Activated naive CD4-positive, alpha-beta T cell treated with anti-CD3 and anti-CD28 coated beads, Interleukin-2, amount 50 U/mL, for 16 hours (primary cell): ENCODE measurements at places on chromosomes 1 and 21.

DNA sequence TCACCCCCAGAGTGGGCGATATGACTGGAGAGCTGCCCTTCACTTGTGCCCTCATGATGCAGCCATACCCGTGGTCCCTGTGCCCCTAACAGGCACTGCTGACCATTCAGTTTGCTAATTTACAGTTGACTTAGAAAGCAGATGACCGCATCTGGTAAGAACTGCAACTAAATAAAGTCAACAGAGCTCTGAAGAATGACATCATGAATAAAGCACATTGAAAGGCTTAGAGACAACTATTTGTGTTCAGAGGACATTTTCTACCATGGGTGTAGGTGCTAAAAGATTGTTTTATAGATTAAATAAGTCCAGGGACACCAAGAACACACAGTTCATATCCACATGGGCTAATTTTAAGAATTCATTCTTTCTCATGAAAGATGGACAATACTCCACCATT is 65.5 kb downstream of the LPAR3 start:
- DNase-seq, result no peak

GRCh38 chr1:220717800-220718640 is 27.9 kb downstream of the C1orf115 start:
- DNase-seq, result no peak

- no peak for DNase-seq
These were observed 1.7 kb downstream of the DYNLT4 start for GRCh38 chr1:44805311-44806024.

DNA sequence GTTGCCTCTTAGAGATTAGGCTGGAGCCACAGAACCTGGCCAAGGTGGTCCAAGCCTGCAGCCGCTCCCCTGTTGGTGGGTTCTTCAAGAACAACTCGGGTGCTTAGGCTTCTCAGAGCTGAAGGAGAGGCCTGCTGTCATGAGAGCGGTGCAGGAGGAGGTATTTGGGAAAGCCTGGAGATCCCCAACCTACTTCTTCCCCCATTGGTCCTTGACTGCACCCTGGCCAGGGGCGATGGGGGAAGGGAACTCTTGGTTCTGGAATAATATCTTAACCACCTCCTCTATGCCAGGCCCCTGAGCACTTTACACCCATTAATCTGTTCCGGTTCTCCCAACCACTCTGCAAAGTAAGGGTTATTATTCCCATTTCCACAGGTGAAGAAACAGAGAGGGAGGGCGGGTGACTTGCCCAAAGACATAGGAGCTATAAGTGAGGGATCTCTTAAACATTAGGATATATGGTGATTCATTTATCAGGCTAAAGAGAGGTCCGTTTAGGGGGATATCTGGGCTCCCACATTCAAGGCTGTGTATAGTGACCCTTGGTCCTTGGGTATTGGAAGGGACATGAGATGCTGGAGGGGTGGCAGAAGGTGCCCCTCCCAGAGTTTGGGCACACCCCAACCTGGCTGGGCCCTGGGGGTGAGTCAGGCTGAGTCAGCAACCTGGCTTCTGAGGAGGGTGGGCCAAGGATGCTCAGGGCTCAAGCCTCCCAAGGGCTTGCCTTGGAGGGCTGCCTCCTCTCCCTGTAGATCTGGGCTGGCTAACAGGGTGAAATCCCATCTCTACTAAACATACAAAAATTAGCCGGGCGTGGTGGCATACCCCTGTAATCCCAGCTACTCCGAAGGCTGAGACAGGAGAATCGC is 5.2 kb downstream of the TRNP1 start:
- DNase-seq, result no peak

DNA sequence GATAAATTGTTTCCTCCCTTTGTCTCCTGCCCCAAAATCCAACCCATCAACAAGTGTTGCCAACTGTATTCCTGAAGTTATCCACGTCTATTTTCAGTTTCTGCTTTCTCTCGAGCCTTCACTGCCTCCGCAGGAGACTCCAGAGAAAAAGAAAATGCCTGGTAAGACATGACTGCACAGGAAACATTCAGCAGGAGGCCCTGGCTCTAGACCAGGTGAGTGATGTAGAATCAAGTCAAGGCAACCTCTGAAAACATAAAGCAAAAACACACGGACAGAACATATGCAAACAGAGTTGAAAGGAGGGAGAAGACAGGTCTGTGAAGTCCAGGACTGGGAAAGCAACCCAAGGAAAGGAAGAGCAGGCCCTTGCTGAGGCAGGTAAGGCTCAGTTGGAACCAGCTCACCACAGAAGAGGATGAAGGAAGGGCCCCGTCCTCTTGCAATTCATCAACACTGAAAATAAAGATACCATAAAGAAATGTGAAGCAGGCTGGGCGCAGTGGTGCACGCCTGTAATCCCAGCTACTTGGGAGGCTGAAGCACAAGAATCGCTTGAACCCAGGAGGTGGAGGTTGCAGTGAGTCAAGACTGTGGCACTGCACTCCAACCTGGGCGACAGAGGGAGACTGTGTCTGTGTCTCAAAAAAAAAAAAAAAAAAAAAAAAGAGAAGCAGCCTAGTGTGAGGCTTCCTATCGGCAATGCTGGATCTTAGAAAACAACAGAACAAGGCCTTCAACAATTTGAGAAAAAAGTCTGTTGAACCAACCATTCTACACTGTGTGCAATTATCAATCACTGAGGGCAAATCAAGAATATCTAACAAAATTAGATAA is 8.8 kb downstream of the NOL9 start:
- no peak for DNase-seq

DNA sequence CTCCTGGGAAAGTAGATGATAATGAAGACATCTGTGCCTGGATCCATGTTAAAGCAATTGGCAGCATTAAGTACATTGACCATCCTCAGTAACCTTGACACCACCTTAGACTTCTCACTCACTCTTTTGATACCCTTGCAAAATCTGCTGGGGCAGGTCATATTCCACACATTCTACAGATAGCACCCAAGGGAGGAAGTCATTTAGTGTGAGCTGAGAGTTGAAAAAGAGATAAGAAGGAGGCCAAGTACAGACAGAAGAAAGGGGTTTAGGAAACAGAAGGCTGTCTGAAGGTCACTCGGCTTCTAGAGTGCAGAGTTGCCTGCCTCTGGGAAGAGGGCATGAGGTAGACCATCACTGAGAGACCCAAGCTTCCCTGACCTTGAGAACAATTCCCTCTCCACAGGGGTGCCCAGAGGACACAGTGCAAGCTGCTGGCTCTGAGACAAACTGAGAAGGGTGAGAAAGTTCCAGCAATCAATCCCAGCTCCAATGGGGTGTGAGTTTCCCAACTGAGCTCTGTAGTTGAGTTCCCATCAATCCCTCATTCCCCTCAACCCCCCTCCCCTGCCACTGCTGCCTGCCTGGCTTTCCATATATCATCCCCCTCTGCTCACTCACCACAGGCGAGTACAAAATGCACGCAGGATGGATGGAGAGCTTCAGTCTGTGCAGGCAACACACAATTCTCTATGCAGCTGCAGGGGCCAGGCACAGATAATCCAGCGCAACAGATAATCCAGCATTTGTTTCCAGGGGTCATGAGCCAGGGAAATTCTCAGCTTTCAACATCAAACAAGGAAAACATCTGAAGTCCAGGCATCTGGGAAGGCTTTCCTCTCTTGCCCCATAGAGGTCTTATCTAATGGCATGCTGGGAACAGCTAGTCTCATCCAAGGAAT is 7.4 kb upstream of the MOB3C start:
- no peak for DNase-seq

DNA sequence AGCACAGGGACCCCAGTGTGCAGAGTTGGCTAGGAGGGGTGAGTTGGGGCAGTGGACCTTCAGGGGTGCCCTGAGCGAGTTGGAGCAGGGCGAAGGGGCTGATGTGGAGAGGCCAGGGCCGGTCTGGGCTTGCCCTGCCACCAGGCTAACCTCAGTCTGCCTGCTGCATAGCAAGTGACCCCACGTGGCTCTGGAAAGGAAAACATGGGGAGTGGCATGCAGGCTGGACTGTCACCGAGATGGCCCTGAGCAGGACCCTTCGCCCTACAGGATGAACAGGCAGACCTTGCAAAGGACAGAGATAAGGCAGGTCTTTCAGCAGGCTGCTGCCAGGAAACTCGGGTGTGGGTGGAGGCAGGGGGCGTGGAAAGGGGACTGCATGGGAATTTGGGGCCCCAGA is 51.5 kb downstream of the FOXO6 start:
- DNase-seq, result no peak

GRCh38 chr21:23886828-23887724 is 1720.2 kb downstream of the MRPL39 start:
- no peak for DNase-seq

DNA sequence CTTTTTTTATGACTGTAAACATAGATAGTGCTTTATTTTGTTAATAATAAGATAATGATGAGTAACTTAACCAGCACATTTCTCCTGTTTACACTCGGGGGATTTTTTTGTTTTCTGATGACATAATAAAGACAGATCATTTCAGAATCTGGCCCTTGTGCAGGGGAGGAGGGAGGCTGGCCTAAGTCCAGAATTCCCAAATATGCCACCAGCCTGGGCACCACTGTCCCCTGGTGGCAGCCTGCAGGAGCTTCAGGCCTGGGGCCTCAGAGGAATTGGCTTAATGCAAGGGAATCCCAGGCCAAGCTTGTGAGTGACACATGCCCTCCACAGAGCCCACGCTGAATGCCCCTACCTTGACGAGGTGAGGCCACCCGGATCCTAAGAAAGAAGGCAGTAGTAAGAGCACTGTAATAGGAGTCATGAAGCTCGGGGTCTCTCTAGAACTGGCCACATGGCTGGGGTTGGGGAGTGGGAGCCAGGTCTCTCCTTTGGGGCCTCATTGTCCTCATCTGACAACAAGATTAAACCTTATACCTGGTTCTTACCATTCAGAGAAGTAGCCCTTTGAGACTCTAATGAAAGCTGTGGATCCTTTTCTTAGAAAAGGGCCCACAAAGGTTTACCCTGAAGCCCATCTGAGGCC is 24.1 kb downstream of the ETNK2 start:
- DNase-seq, result no peak

DNA sequence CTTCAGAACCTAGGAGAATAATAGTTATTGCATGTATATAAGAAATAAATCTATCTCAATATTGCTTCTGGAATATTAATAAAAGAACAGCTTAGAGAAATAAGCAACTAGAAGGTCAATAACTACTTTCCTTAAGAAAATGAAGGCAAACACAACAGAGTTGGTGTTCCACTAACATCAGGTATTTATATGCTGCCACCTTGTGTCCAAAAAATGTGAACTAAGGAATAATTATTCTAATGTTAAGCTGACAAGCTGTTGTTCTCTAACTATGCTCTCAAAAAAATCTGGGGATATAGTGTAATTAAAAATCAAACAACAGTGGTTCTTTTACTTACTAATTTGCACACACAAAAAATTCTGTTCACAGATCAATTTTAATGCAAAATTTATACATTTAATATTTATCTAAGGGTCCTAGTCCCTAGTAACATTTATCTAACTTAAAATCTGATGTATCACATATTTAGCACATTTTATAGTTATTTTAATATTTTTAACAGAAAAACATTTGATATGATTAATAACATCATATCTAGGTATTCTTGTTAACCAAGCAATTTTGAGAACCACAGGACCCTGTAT is 39.6 kb downstream of the UCHL5 start:
- DNase-seq, result no peak

DNA sequence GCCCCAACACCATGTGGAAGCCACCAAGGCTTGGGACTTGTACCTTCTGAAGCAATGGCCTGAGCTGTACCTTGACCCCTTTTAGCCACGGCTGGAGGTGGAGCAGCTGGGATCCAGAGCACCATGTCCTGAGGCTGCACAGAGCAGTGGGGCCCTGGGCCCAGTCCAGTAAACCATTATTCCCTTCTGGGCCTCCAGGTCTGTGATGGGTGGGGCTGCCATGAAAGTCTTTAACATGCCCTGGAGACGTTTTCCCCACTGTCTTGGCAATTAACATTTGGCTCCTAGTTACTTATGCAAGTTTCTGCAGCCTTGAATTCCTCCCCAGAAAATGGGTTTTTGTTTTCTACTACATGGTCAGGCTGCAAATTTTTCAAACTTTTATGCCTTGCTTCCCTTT is 323.7 kb upstream of the ZP4 start:
- DNase-seq, result no peak

DNA sequence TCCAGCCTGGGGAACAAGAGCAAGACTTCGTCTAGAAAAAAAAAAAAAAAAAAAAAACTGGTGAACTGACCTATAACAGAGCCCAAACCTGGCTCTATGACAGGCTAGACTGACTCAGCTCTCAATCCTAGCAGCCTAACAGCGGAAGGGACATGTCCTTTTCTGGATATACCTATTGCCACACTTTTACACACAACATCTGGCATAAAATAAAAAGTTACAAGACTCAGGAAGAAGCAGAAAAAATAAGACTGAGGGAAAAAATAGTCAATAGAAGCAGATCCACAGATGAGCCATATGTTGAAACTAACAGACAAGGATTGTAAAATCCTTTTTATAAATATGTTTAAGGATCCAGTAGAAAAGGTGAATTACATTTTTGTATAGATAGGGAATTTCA is 57.5 kb upstream of the IPO9 start:
- no peak for DNase-seq

- no peak for DNase-seq
These were observed 2.1 kb downstream of the CDC7 start for GRCh38 chr1:91502672-91503184.

DNA sequence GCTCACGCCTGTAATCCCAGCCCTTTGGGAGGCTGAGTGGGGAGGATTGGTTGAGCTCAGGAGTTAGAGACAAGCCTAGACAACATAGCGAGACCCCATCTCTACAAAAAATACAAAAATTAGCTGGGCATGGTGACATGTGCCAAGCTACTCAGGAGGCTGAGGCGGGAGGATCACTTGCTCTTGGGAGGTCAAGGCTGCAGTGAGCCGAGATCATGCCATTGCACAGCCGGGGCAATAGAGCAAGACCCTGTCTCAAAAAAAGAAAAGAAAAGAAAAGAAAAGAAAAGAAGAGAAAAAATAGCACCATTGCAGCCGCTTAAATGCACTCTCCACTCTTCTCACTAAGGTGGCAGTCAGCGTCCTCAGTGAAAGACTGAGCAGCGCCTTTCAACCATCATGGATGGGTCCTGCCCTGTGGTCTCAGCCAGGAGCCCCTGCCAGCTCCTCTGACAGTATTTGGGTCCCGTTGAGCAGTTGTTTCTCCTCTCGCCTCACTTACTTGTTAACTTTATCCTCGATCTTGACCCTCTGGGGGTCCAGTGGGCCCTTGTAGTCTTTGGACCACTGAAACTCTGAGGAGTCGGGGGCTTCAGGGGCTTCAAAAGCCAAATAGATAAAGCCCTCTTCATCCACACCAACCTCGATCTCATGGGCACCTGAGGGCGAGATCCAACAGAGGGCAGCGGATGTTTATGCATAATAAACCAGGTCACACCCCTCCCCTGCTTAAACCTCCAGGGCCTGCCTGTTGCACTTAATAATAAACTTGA is 36.9 kb downstream of the MYOM3 start:
- DNase-seq, result no peak

DNA sequence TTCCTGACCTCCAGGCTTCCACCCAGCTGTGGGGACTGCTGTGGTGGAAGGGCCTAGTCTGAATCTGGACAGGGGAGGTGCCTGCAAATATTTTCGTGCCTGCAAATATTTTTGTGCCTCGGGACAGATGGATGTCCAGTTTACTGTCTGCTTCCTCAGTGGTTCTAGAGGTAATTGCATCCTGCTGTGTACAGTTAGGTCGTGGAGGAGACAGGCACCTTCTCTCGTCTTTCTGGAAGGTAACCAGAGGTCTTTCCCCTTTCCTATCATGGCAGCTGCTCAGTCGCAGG is 53.8 kb upstream of the TINAGL1 start:
- no peak for DNase-seq
